Mammary epithelial cell (primary cell): ENCODE measurements at places on chromosomes 3 and 15.

DNA sequence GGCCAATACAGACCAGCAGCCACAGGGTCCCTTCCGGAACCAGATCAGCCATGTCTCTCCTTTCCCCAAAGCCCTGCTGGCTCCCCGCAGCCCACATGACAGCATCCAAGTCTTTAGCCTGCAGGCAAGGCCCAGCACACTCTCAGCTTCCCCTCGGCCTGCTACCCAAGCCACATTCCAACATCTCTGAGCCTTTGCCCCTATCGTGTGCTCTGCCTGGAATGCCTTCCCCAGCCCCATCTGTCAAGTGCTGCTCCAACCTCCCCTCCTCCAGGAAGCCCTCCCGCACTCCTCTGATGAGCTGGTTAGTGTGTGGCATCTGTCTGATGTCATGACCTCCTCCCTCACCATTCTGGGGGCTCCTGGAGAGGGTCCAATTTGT lies 8.5 kb downstream of the PLXND1 start:
- DNase-seq, result no peak

DNA sequence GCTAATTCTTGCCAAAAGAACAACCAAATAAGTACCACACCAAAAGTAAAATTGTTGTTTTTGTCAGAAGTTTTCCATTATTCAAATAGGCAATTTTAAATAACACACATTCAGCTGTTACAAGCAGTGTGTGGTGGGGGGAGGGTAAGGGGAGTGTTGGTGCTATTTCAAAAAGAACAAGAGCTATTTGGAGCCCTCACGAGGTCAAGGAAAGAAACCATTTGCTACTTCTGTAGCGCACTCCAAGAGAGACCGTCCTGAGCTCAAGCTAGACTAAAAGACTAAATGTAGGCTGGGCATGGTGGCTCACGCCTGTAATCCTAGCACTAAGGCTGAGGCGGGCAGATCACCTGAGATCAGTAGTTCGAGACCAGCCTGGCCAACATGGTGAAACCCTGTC lies 21.2 kb upstream of the IGF2BP2 start:
- DNase-seq, result no peak

- DNase-seq, result no peak
Observed at GRCh38 chr3:13605555-13605954, 56.6 kb downstream of the FBLN2 start.

- no peak for DNase-seq
Observed at GRCh38 chr3:12336099-12336498, 47.2 kb downstream of the PPARG start.

GRCh38 chr3:34141841-34142337 lies 343.5 kb downstream of the PDCD6IP start:
- no peak for DNase-seq

DNA sequence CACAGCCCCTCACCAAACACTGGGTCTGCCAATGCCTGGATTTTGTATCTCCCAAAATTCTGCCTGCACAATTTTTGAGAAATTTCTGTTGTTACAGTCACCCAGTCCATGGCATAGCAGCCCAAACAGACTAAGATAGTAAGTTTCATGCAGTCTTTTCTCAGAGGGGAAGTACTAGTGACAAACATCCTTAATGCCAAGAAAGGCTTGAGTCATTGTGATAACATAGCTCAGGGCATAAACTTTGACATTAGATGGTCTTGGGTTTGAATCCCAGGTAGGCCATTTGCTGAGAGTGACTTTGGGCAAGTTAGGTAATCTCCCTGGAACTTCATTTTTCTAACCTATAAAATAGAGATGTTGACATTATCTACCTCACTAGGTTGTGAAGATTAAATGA lies 36.1 kb upstream of the PFN2 start:
- peak; percentile 25 for DNase-seq

GRCh38 chr15:92621972-92622533 lies 33.5 kb downstream of the FAM174B start:
- no peak for DNase-seq

- no peak for DNase-seq
Observed at GRCh38 chr3:176447369-176447768, 749.9 kb downstream of the TBL1XR1 start.

GRCh38 chr3:51538115-51538458 lies 432 bp upstream of the RAD54L2 start:
- no peak for DNase-seq

GRCh38 chr3:180199417-180199995 lies 162.8 kb upstream of the PEX5L start:
- DNase-seq, result no peak

DNA sequence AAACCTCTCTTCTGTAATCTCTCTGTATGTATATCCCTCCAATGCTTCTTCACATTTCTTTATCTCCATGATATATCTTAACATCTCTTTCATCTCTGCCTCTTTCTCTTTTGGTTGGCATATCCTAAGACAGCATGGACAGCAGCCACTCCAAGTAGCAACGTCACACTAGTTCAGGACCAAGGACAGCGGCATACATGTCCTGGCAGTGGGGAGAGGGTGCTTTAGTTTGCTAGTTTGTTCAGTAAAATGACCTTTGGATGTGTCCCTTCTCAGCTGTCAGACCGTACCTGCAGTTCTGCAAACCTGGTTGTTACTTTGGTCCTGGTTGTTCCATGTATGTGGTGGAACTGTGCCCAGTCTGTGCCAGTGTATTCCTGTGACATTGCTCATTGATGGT lies 225.6 kb upstream of the ROPN1 start:
- DNase-seq, result peak; percentile 58

DNA sequence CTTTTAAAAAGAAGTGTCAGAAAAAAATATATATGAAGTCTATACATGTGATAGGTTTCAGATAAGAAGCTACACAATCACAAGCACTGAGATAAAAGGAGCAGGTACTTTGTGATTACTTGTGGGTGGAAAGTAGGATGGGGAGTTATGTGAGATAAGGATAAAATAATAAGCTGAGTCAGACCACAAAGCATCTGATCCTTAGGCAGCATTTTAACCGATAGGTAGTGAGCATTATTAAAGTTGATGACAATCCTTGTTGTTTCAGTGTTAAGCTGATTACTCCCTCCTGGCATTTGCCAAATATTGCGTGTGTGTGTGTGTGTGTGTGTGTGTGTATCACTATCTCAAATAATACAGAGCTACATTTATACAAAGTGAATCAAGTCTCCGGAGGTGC lies 483.1 kb downstream of the NAALADL2 start:
- DNase-seq, result peak; percentile 8

DNA sequence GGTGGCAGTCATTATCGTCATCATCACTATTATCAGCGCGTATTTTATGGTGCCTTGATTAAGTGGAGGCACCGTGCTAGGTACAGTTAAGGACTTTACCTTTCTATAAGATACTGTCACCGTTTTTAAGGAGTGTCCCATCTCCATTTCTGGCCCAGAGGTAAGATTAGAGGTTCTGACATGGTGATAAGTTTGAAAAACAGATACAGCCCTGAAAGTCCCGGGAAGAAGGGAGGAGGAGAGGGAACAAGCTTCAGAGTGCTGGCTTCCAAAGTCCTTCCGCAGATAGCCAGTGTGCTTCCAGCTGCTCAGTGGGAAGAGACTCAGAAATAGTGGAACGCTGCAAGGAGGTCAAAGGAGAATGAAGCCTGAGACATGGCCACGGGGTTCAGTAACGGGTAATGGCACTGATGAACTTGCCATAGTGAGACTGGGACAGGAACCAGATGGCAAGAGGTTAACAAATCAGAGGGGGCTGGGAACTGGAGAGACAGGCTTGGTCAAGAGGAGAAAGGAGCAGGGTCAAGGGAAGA lies 9.1 kb upstream of the TM4SF4 start:
- DNase-seq, result no peak

DNA sequence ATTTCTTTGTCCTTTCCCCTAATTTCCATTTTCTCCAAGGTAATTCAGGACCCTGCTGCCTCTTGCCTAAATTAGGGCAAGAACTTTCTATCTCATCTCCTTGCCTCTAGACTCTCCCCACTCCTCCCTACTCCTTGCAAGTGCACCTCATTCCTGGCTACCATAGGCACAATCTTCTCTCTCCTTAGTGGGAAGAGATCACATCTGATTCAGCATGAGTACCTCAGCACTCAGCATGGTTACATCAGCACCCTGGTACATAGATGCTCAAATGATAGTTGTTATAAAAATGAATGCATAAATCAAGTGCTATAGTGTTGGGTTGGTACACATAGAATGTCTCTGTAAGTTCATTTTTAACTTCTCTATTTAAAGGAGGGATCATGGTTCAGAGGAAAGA lies 313.4 kb upstream of the RASGRP1 start:
- no peak for DNase-seq

- no peak for DNase-seq
Observed at GRCh38 chr3:115670911-115671310, 47.6 kb downstream of the GAP43 start.

GRCh38 chr3:107294117-107294516 lies 83.1 kb upstream of the CCDC54 start:
- DNase-seq, result no peak

GRCh38 chr15:79007066-79007465 lies 62.2 kb upstream of the CTSH start:
- DNase-seq, result no peak

DNA sequence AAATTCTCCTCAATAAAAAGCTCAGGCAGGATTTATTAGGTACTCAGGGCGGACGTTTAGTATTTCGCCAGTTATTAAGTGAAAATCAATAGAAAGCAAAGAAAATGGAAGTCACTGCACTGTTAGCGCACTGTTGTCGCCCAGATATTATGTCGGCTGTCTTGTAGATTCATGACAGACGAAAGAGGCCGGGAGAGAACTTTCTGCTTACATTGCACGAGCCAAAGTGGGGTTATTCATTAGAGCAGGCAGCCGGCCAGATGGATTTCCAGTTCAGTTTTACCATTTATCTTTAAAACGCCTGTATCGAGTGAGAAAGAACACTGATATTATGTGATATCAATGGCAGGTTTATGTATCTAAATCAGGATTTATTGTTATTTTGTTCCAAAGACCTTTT lies 866.0 kb upstream of the NR2F2 start:
- DNase-seq, result no peak

DNA sequence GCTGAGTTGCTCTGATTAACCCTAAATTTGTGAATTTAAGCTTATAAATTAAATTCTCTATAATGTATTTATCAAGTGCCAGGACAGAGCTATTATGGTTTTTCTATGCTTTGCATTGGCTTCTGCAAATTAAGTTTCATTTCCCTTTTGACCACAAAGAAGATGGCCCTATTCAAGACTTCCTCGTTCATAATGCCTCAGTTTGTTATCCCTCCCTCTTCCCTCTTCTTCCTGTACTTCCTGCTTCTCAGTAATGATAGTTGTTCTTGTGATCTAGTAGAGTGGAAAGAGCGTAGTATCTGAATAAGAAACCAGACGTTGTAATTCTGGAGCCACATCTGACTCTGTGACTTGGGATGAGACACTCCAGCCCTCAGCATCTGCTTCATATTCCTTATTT lies 118.7 kb downstream of the CACNA1D start:
- no peak for DNase-seq

DNA sequence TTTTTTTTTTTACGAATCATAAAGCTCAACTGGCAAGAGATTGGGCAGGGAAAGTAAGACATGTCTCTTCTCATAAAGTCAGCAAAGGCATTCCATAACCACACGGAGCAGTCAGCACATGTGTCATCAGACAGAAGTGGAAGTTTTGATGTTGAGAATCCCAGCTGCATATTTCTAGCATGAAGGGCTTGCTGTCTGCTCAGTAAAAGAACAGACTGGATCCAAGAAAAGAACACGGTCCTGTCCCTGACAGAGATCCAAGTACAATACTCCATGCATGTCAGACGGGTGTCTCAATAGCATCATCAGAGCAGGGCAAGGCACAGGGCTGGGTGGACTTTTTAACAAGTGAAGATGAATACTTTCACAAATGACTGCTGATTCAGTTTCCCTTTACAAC lies 38.2 kb downstream of the ABI3BP start:
- peak; percentile 86 for DNase-seq

DNA sequence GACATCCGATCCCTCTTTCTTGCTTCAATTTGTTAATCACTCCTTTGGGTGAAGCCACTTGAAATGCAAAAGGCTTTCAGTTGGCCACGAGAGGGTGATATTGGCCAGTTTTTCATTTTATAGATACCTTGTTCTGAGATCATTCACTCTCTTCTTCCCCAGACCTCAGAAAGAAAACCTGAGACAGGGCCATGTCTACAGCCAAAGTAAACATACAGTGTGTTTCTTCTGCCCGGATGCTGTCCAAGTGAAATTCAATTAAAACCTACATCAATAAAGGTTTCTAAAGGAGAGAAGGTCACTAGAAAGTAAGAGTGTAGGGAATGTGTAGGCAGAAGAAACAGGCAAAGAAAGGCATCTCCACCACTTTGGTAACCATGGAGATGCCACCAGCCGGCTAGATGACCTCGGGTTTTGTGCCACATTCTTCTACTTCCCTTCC lies 39.5 kb upstream of the FMN1 start:
- peak; percentile 67 for DNase-seq

- no peak for DNase-seq
Observed at GRCh38 chr3:153783741-153784480, 337.3 kb upstream of the ARHGEF26 start.

DNA sequence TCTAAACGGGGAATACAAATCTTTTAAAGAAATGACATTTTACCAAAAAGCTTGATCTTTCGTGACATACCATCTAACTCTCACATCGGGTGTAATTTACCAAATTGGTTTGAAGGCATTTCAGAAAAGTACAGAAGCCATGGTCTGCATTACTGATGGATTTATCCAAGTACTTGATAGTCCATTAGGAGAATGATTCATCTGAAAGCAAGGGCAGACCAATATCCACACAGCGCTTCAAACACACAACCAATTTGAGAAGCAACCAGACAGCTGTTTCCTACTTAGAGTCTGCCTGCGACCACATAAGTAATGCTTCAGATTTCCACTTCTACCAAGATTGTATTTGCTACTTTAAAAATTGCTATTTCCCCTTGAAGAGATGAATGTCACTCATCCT lies 697.6 kb upstream of the ALCAM start:
- no peak for DNase-seq

DNA sequence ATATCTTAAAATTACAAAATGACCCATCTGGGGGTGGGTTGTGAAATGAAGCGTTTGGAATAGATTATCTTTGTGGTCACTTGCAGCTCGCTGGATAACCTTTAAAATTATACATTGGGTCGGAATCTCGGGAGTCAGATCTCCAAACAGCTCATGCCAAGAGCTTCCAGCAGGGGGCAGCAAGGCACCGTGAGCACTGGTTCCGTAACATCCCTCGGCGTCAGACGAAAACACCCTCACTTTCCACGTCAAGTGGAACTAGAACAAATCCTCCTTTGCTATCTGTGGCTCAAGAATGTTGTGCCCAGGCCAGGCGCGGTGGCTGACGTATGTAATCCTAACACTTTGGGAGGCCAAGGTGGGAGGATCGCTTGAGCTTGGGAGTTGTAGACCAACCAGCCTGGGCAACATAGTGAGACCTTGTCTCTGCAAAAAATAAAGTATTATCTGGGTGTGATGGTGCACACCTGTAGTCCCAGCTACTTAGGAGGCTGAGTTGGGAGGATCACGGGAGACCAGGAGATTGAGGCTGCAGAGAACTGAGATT lies 31.1 kb downstream of the UMPS start:
- peak; percentile 46 for DNase-seq

DNA sequence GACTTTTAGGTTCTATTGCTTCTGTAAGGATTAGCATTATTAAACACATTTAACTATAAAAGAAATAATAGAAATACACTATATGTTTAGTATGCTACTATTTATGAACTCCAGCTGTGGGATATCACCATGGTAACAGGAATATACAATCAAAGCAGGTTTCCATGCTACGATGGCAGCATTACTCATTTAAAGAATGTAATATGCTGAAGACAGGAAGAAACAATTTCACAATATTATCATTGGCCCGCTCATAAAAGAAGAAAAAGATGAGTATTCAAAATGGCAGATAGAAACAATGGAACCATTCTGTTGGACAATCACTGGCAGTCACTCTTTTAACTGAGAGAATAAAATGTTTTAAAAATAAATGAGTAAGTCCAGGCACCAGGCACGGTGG lies 153.4 kb downstream of the CBLB start:
- DNase-seq, result peak; percentile 91
